MG63 (cell line): ENCODE measurements at places on chromosomes 4 and X. TPM values are rescaled to one million over a fixed set of nuclear protein-coding genes. Genes with fewer than 3 reads are reported as not detected.

DNA sequence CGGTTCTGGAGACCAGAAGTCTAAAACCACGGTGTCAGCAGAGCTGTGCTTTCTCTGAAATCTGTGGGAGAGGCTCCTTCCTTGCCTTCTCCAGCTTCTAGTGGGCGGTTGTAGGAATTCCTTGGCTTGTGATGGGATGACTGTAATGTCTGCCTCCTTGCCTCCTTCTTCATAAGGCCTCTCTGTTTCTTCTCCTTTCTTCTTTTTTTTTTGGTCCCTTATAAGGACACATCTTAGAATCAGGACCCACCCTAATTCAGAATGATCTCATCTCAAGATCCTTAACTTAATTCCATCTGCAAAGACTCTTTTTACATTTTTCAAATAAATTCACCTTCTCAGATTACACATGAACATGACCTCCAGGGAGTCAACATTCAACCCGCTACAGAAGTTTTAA lies 186.9 kb downstream of the STK32B start:
- no peak for DNase-seq

DNA sequence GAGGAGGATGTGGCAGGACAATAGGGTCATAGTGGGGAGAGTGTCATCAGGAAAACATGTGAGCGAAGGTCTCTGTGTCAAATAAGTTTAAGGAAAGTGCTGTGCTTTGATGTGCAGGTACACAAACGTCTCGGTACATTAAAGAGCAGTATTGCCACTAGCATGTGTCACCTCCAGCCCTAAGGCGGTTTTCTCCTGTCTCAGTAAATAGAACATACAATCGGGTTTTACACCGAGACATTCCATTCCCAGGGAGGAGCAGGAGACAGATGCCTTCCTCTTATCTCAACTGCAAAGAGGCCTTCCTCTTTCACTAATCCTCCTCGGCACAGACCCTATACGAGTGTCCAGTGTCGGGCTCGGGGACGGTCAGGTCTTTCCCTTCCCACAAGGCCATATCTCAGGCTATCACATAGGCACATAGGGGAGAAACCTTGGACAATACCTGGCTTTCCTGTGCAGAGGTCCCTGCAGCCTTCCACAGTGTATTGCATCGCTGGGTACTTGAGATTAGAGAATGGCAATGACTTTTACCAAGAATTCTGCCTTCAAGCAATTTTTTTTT lies 684.5 kb downstream of the PDHA2 start:
- DNase-seq, result no peak

DNA sequence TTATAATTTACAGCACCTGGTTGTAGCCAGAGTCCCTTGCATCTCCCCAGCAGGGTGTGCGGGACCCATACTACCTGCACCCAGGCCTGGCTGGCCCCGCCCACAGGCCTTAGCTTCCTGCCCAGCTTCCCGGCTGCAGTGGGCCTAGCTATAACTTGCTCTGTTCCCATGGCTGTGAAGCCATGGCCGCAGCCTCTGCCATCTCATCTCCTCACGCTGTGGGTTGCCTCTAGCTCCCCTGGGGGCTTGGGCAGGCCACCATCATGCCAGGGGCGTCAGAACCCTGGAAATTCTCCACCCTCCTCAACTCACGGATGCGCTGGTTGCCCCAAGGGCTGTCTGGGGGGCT lies 26.1 kb upstream of the SORBS2 start:
- no peak for DNase-seq

DNA sequence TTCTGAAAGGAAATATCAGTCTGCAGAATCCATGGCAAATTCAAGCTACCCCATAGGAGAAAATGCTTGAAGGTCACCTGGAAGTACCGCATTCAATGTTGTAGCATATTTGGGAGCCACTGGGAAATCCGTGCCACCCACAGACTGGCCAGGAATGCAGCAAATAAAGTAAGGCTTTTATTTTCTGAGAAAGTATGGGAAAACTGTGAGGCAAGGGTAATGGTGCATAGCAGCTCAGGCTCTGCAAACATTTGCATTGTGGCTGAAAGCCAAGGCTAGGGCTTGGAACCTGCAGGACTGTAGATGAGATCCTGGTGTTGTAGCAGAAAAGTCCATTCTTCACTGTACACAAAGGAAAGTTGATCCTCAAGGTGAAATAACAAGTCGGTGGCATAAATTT lies 450.9 kb upstream of the NR3C2 start:
- DNase-seq, result no peak

GRCh38 chr4:153427363-153428071 lies 38.6 kb upstream of the TMEM131L start:
- DNase-seq, result no peak

- no peak for DNase-seq
Observed at GRCh38 chrX:12580548-12580947, 210.7 kb upstream of the PRPS2 start.

- peak; percentile 31 for DNase-seq
Observed at GRCh38 chrX:152601848-152602616, 35.7 kb upstream of the GABRQ start.

DNA sequence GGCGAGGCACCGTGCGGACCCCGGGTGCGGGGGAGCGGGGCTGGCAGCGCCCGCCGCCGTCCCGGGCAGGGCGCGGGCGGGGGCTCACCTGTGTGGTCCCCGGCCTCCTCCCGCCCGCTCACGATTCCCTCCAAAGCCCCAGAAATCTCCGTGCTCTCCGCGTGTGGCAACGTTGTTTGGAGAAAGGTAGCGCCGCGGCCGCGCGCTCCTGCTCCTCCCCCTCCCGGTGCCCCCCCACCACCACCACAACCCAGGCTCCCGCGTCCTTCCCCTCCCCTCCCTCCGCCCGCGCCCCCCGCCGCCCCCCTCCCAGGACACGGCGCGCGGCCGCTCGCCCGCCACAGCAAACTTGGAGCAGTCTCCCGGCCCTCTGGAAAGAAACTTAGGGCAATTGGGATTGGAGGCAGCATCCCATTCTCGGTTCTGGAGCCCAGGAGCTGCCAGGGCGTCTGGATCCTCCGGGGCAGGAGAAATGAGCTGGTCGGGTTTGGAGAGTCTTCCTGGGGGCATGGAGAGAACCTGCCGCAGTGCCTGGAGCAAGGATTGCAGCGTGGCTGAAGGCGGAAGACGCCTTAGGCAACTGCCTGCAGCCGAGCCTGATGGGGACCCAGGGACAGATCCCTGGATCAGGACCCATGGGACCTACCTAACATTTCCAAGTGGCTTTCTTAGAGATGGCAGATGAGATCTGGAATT lies 855 bp downstream of the KLF3 start:
- peak; percentile 57 for DNase-seq

GRCh38 chr4:19298998-19299397 lies 952.7 kb upstream of the SLIT2 start:
- no peak for DNase-seq

GRCh38 chr4:174210354-174210753 lies 73.1 kb downstream of the FBXO8 start:
- no peak for DNase-seq

DNA sequence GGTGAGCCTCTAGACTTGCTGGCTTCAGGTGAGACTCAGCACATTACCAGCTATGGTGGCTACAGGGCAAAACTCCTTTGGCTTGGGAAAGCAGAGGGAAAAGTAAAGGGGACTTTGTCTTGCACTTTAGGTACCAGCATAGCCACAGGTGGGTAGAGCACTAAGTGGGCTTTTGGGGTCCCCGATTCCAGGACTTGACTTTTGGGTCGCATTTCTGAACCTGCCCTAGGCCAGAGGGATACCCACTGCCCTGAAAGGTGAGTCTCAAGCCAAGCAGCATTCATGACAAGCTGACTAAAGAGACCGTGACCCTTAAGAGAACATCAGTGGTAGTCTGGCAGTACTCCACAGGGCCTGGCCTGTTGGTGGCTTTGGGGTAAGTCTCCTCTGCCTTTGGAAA lies 224.8 kb downstream of the CFAP299 start:
- no peak for DNase-seq

- no peak for DNase-seq
Observed at GRCh38 chrX:42752730-42753129, 25.2 kb downstream of the PPP1R2C start.

GRCh38 chr4:98634061-98634460 lies 24.4 kb downstream of the TSPAN5 start:
- DNase-seq, result no peak

GRCh38 chr4:110705440-110705782 lies 82.5 kb upstream of the PITX2 start:
- no peak for DNase-seq

- DNase-seq, result no peak
Observed at GRCh38 chr4:47617607-47618006, 132.5 kb downstream of the ATP10D start.

GRCh38 chrX:43643201-43643600 lies 12.9 kb upstream of the MAOA start:
- no peak for DNase-seq

GRCh38 chrX:133380711-133381619 lies 34.3 kb downstream of the GPC4 start:
- DNase-seq, result no peak

- peak; percentile 40 for DNase-seq
Observed at GRCh38 chrX:48794911-48795515, 6.9 kb upstream of the HDAC6 start.

GRCh38 chrX:136835761-136836160 lies 44.8 kb downstream of the RBMX start:
- DNase-seq, result no peak

GRCh38 chr4:130329036-130329435 lies 1233.1 kb downstream of the C4orf33 start:
- DNase-seq, result no peak

GRCh38 chr4:36091997-36092396 lies 152.3 kb downstream of the ARAP2 start:
- no peak for DNase-seq

- no peak for DNase-seq
Observed at GRCh38 chrX:2449135-2449886, 51.5 kb downstream of the DHRSX start.

The MAGIX gene
- total RNA-seq, result 1.1 and 3.2 TPM in 2 replicates

The CXorf49B gene
- total RNA-seq, result not detected in 2 replicates

The ASB12 gene
- total RNA-seq, result not detected in 2 replicates

The GLUD2 gene
- 1.5 and 3.0 TPM in 2 replicates for total RNA-seq

The TNIP2 gene
- 32.5 and 78.0 TPM in 2 replicates for total RNA-seq

The PRDX4 gene
- total RNA-seq, result 554 and 568 TPM in 2 replicates

The ADH6 gene
- total RNA-seq, result not detected in 2 replicates

The KIAA1210 gene
- not detected in 2 replicates for total RNA-seq

The EPHA5 gene
- 15.2 and 22.4 TPM in 2 replicates for total RNA-seq

The FTSJ1 gene
- total RNA-seq, result 55.3 and 76.6 TPM in 2 replicates

The HTN1 gene
- total RNA-seq, result not detected in 2 replicates

The RXFP1 gene
- total RNA-seq, result not detected in 2 replicates
